ENCODE measurements at places on chromosomes 6 and 20.

- peak; percentile 9 for DNase-seq
Observed at GRCh38 chr20:53331151-53331973, 262.3 kb downstream of the ZNF217 start.

GRCh38 chr20:63580796-63581461 lies 6.9 kb upstream of the HELZ2 start:
- no peak for DNase-seq

- DNase-seq = no peak
Observed at GRCh38 chr6:79559706-79560105, 22.5 kb upstream of the LCA5 start.

- DNase-seq = no peak
Observed at GRCh38 chr6:136822046-136822375, 381 bp upstream of the PEX7 start.

- no peak for DNase-seq
Observed at GRCh38 chr20:41135888-41136679, 1.3 kb upstream of the PLCG1 start.

DNA sequence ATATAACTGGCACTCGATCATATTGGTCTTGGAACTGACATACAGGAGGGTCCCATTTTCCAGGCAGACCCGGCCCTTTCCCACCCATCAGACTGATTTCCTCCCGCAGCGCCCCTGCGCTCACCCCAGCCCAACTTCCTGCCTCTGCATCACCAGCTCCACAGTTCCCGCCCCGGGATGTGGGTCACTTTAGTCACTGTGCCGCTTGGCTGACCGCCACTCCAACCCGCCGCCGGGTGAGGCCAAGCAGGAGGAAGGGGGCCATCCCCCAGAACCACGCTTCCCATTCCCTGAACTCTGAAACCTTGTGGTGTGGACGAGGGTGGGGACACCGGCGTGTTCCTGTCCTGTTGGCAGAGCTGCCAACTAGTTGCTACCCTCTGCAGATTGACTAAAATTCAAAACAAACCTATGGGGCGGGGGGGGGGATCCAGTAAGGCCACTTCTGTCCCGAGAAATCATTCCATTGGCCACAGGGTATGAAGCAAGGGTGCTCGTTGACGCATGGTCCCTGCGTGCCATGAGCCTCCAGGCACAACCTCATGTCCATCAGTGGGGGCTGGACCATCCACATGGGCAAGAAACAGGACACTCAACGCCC lies 12.3 kb downstream of the TGM2 start:
- no peak for DNase-seq

GRCh38 chr6:121055572-121056163 lies 278.6 kb downstream of the TBC1D32 start:
- peak; percentile 7 for DNase-seq

DNA sequence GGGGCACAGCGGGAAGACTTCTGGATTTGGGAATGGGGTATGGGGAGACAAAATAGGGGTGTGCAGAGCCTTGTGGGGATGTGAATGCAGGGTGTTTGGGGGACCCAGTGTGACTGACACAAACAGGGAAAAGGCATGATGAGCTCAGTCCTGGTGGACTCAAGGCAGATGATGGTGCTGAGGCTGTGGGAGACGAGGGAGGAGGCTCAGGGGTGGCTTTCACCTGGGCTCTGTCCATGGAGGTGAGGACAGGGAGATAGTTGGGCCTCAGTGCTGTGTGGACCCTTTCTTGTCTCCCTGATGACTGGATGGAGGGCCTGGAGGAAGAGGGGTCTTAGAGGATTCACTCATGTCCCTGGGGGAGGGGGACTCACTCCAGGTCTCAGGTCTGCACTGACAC lies 26.2 kb upstream of the MICB start:
- no peak for DNase-seq

DNA sequence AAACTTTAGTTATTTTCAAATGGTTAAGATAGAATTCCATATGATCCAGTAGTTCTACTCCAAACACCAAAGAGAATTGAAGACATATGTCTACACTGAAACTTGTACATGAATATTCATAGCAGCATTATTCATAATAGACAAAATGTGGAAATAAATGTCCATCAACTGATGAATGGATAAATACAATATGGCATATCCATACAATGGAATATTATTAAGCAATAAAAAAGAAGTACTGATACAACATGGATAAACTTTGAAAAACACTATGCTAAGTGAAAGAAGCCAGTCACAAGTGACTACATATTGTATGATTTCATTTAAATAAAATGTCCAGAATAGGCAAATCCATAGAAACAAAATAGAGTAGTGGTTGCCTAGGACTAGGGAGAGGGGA lies 33.6 kb upstream of the TRAF3IP2 start:
- no peak for DNase-seq

- no peak for DNase-seq
Observed at GRCh38 chr6:3135668-3136291, 17.3 kb downstream of the BPHL start.

GRCh38 chr6:18390476-18390875 lies 3.3 kb downstream of the RNF144B start:
- no peak for DNase-seq

- no peak for DNase-seq
Observed at GRCh38 chr6:127077886-127078285, 40.6 kb upstream of the RSPO3 start.

DNA sequence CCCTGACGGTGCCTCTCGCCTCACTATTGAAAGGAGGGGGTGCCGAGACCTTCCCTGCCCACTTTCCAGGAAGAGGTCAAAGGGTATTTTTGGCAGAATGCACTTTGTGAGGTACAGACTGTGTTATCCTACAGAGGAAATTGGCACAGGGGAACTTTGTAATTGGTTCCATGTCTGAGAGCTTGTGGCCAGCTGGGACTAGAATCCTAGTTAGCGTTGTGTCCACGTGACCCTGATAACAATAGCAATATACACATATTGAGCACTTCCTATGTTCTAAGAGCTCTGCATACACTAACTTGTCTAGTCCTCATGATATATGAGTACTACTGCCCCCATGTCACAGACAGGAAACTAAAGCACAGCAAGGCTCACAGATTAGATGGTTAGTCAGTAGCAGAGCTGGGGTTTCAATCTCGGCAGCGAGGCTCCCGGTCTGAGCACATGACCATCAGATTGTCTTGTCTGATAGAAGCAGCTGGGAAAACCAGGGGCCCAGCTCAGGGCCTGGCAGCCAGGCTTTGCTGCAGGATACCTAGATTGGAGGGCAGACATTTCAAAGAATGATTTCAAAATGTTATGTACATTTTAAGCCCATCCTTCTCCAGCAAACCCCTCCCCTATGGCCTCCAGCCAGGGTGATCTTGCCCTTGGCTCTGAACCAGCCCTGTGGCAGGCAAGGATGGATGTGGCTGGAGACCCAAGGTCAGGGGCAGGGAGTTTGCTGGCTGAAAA lies 1.4 kb downstream of the MAPK13 start:
- no peak for DNase-seq

GRCh38 chr6:10429638-10430427 lies 15.0 kb upstream of the TFAP2A start:
- DNase-seq = no peak

DNA sequence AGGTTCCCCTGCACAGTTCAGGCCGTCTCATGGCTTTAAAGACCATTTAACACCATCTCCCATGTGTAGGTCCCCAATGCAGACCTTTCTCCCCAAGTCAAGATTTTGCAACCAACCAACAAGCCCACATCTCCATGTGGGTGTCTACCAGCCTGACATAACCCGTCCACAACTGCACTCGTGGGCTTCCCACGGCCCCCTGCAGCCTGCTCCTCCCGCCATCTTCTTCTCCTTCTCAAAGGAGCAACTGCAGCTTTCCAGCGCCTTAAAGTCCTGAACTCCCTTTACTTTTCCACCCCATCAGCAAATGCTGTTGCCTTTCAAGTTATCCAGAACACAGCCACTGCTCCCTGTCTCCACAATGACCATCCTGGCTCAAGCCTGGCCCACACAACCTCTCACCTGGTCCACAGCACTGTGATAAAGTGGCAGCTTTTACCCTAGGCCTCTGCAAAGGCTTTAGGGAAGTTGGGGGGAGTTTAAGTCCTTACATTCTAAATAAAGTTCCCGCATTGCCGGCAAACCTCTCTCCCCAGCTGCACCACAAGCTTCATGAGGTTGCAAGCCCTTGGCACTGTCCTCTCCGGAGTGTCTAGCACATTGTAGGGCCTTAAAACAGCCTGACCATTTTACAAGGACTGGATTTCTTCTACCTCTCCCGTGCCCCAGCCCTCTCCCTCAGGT lies 140.5 kb downstream of the PREX1 start:
- no peak for DNase-seq

DNA sequence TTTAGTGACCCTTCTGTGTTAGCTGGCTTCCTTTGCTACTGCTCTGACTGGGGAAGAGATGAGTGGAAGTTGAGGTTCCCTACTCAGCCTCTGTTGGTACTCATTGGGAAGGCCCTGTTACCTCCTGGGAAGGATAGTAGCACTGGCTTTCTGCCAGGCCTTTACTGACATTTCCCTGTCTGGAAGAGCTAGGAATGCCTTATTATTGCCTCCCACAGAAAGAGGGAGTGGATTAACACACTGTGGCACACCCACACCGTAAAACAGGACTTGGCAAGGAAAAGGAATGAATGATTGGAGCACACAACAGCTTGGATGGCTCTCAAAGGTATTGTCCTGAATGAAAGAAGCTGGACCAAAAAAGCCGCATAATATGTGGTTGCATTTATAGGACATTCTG lies 12.2 kb downstream of the ZNF831 start:
- DNase-seq = no peak

DNA sequence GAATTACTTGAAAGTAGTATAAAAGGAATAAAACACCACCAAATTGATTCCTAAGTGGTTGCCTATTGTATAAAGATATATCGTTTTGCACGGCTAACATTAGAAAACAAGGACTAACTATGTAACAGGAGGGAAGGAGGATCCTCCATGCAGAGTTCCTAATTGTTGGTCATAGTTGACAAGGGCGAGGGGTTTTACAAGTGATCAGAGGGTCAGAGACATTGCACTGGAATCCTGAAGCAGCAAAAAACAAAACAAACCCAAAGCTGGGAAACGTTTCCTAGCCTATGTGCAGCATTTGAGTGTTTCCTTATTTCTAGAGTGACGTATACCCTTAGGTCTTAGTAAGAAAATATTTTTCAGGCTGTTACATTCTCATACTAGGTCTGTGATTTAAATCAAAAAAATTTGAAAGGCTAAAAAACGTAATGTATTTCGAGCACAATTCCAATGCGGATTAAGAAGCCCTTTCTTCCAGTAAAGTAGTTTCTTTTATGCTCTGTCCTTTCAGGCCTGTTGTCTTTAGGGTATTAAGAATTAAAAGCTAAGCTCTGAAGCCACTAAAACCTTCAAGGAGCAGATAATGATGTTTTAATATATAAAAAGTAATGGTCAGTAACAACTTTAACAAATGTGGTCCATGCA lies 373.8 kb upstream of the MMS22L start:
- no peak for DNase-seq

DNA sequence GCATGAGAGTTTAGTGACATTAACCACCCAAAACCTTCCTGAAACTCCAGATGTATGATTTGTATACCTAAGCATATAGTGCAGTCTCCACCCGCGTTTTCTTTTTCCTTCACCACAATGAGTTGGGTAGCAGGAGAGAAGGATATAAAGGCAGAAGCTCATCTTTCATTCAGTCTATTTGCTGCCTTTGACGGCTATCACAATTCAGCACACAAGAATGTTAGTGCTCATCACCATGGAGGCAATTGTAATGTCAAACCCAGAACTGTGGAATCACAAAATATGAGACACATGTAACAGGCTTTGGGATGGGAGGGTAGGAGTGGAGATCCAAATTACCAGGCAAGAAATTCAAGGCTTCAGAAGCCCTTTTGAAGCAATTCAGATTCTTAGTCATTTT lies 17.6 kb downstream of the ZHX3 start:
- DNase-seq = no peak

- no peak for DNase-seq
Observed at GRCh38 chr6:22349051-22349450, 52.2 kb upstream of the PRL start.

DNA sequence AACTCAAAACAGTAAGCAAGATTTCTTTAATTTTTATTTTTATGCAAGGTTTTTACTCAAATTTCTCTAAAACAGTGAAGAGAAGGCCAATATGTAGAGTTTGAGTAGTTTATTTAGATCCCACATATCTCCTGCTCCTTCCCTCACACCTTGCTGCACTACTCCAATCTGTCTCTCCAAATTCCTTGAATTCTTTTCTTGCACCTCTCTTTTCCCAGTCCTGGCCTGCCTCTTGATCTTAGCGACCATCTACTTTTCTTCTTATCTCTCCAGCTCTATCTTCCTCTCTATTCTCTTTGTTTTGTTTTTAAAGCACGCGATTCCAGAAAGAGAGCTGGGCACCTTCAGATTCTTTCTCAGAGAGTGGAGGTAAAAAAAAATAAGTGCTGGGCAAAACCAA lies 86.7 kb upstream of the KCNQ5 start:
- no peak for DNase-seq

DNA sequence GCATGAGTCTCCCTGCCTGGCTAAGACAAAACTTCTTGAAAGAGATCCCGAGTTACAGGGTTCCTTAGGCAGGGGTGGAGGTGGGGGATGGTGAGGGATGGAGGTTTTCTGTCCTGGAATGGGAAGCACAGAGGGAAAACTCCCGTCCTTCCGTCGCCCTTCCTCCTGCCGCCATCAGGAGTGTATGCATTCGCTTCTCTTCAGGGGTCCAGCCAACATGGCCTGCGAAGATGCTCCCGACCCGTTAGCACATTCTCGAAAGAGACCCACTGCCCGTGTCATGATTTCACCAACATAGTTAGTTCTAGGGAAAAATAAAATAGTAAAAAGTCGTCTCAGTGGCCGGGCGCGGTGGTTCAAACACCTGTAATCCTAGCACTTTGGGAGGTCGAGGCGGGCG lies 37.1 kb downstream of the KIF25 start:
- no peak for DNase-seq

DNA sequence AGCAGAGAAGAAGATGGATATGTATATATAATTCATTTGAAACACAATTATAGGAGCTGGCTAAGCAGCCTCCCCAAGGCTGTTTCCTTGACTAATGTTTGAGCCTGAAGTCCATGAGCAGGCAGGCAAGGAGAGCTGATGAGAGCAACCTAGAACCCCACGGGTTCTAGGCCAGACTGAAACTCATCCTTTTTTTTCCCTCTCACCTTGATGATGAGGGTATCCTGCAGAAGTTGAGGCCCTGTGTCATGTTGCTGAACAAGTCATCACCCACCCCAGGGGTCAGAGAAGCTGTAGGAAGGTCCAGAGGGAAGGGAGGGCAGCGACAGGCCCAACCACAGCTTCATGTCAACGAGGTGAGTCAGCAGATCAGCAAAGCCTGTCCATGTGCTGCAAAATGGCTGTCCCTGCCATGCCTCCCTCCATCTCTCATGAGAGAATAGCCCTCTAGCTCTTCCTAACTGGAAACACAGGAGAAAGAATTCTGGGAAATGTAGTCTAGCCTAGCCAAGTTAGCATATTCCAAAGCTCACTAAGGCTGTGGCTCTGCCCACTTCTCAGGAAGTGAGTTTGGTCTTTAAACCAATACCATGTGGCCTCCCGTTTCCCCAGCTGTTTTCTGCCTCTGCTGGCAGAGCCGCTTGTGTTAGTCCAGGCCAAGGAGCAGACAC lies 91.3 kb upstream of the DTNBP1 start:
- no peak for DNase-seq

DNA sequence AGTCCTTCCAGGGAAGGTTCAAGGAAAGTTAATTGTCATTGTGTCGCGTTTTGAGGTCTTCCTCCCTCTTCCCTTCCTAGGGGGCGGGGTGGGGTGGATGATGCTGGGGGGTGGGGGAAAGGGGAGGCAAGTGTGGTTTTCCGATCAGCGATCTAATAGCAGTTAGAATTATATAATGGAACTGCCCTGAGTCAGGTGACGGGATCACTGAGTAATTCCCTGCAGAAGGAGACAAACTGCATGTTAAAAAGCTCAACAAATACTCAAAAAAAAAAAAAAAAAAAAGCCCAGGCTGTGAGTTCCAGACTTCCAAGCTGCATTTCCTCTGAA lies 240.4 kb downstream of the PHACTR1 start:
- no peak for DNase-seq

Data from NCI-H446 treated with DMSO at 0.1 percent for 48 hours (cell line).